Smooth muscle cell of bladder (primary cell): ENCODE measurements at places on chromosomes 5 and 9. TPM values are rescaled to one million over a fixed set of nuclear protein-coding genes. Genes with fewer than 3 reads are reported as not detected.

The GLT6D1 gene
- not detected in 2 replicates for total RNA-seq

The F2RL2 gene
- total RNA-seq, result 5.4 and 9.8 TPM in 2 replicates

The PCDHA12 gene
- total RNA-seq, result under 0.01 and 0.09 TPM in 2 replicates

The SH2D3C gene
- under 0.01 and 0.37 TPM in 2 replicates for total RNA-seq

The TSSK1B gene
- 0.09 and 0.14 TPM in 2 replicates for total RNA-seq

The PDZD2 gene
- 0.43 and 0.46 TPM in 2 replicates for total RNA-seq

The CDH9 gene
- 0.18 TPM in 1 of 2 replicates, not detected in the other for total RNA-seq

The NR6A1 gene
- total RNA-seq, result 0.09 and 0.14 TPM in 2 replicates

The ADRB2 gene
- total RNA-seq, result under 0.01 and 0.09 TPM in 2 replicates

The CCDC171 gene
- 1.7 and 2.3 TPM in 2 replicates for total RNA-seq

The FAM151B gene
- total RNA-seq, result 7.9 and 8.0 TPM in 2 replicates

The HEXB gene
- 335 and 371 TPM in 2 replicates for total RNA-seq

The SPINK4 gene
- 0.74 and 2.6 TPM in 2 replicates for total RNA-seq

The ANKRD34B gene
- under 0.01 TPM in 1 of 2 replicates, not detected in the other for total RNA-seq

The SCAMP1 gene
- total RNA-seq, result 49.4 and 59.0 TPM in 2 replicates

The NIM1K gene
- total RNA-seq, result 1.8 and 2.7 TPM in 2 replicates

The SLC36A3 gene
- not detected in 2 replicates for total RNA-seq

The FGFR4 gene
- total RNA-seq, result 2.2 and 19.8 TPM in 2 replicates

The SLC22A4 gene
- total RNA-seq, result 0.83 and 1.00 TPM in 2 replicates

The ZNF484 gene
- 10.5 and 12.3 TPM in 2 replicates for total RNA-seq

The QRFP gene
- not detected in 2 replicates for total RNA-seq

The ZDHHC11B gene
- under 0.01 and 0.09 TPM in 2 replicates for total RNA-seq

The UNC5A gene
- total RNA-seq, result under 0.01 TPM in 1 of 2 replicates, not detected in the other

The PCDHA9 gene
- total RNA-seq, result under 0.01 and 0.18 TPM in 2 replicates

The HAPLN1 gene
- total RNA-seq, result 0.28 and 0.55 TPM in 2 replicates

The SEMA6A gene
- total RNA-seq, result 0.43 and 0.74 TPM in 2 replicates

The GRM6 gene
- not detected in 2 replicates for total RNA-seq
